Dorsolateral prefrontal cortex (tissue), 122 donors: ENCODE measurements at places on chromosomes 6 and 20.

- DNase-seq, result no peak
These were observed 143.1 kb upstream of the GJE1 start for GRCh38 chr6:141989706-141989959.

- DNase-seq, result no peak
These were observed 185.7 kb downstream of the TFAP2B start for GRCh38 chr6:51004380-51004779.

DNA sequence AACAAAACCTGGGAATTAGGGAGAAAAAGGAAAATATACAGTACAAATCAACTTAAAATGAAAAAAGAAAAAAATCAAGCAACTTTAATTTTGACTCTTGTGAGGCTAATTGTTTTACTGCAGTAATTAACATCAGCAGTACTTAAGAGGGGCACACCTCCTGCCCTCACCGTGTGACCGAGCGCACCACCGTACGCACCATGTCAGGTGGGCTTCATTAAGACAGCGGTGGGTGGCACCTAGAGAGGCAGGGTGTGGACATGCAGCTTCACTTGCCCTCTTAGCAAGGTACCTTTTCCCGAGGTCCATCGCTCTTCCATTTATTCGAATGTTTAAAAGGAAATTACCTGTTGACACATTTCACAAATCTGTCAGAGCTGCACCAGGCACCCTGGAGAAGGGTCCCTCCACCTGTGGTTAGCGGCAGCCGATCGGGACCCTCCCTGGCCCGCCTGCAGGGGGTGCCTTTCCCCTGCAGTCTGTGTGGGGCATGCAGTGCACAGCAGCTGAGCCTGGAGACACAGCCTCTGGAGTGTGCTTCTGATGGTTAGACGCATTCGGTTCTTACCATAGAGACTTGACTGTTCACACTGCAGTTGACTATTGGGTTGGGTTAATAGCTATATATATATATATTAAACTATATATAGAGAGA lies 184.1 kb downstream of the TMEM242 start:
- no peak for DNase-seq

GRCh38 chr6:105192707-105193465 lies 13.1 kb upstream of the POPDC3 start:
- no peak for DNase-seq

GRCh38 chr6:35425284-35425683 lies 26.9 kb upstream of the FANCE start:
- no peak for DNase-seq

DNA sequence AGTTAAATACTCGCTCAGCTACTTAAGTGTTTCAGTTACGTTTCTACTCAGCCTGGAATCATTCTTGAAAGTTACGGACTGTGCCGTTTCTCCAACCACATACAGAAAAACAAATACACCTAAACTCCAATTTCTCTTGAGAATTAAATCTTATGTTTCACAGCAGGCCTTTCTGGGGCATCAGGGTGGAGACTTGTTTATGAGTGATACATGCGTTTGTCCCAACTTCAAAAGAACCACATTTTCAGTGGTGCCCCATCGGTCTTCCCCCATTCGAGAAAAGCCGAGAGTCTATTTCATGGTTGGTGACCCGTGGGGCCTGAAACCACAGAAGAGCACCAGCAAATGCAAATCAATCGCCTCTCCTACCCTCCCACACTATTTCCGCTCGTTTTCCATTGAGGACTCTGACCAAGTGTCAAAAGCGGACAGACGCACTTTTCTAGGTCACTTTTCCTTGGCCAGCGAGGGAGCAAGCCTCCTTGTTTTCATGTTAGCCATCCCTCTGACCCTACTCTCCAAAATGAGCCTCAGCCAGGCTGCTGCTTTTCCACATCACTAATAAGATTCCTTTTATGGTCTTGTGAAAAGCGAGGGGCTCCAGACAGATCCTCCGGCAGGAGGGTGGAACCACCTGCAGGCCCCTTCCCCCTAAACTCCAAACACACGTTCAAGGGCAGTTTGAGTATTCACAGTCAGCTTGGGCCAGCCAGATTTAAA lies 3.1 kb downstream of the JAG1 start:
- DNase-seq, result no peak

DNA sequence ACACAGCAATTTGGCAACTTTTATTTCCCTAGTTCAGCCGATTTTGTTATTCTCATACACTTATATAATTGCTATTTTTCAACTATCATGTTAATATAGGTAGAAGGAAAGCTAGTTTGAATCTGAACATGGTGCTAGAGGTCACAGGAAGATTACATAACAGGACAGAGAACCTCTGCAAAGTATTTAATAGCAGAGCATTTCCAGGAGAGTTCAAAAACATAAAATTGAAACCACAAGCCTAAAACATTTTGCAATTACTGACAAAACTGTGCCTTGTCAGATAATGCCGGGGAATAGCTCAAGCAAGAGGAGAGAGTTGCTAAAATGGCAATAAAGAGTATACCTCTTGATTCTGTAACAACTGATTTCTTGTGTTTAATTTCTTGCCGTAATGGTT lies 70.8 kb downstream of the TFAP2B start:
- no peak for DNase-seq

DNA sequence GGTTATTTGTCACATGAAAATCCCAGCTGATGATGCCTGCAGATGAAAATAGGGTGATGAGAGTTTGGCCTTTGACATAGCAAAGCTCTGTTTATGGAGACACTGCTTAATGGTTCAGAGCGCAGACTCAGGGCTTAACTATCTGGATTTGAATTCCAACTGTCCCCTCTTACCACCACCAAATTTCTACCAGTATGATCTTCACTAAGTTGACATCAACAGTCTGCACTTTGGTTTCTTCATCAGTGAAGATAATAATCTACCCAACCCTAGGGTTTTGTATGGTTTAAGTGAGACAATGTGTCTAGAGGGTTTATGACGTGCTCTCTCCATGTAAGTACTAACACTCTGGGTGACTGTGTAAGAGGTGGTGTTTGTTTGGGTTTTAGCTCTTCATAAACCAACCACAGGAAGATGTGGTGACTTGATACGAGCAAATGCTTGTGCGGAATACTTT lies 151.4 kb upstream of the TNFAIP3 start:
- no peak for DNase-seq

- DNase-seq, result peak; percentile 35
These were observed 261.4 kb upstream of the JARID2 start for GRCh38 chr6:14984519-14984853.

GRCh38 chr6:11324453-11325015 lies 92.1 kb upstream of the NEDD9 start:
- DNase-seq, result no peak

GRCh38 chr6:79011940-79012339 lies 66.1 kb downstream of the PHIP start:
- no peak for DNase-seq

DNA sequence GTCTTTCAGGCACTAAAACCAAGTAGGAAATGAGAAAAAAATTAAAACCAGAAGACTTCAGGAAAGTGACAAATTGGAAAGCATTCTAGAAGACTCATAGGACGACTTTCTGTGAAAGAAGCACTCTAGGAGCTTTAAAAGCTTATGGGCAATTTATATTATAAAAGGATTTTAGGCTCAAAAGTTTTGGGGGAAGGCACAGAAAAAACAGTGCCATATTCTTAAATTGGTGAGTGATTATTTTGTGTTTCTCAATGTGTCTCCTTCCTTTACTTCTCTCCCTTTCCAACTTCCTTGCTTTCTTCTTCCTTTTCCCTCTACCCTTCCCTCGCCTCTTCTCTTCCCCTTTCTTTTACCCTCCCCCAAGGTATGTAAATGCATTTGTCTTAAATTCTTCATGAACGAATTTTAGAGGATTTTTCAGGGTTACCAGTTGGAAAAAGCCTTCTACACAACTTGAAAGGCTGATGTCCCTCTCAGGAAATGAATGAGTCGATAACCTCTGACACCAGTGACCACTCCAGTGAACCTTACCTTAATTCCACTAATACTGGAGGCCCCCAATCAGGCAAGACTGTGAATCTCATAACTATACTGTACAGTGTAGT lies 2.6 kb upstream of the LIN28B start:
- DNase-seq, result no peak

DNA sequence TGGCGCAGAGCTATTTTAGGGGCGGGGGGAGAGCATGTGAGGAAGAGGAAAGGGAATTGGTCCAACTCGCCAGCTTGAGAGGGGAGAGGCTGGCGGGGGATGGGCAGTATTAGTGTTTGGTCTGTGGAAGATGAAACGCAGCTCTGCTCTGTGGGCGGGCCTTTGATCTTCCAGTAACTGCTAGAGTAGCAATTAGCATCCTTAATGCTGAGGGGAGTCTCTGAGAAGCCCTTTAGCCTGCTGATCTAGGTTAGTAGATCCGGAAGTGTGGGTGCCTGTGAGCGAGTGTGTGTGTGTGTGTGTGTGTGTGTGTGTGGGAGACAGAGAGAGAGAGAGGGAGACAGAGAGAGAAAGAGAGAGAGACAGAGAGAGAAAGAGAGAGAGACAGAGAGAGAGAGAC lies 117.2 kb upstream of the BACH2 start:
- DNase-seq, result no peak

DNA sequence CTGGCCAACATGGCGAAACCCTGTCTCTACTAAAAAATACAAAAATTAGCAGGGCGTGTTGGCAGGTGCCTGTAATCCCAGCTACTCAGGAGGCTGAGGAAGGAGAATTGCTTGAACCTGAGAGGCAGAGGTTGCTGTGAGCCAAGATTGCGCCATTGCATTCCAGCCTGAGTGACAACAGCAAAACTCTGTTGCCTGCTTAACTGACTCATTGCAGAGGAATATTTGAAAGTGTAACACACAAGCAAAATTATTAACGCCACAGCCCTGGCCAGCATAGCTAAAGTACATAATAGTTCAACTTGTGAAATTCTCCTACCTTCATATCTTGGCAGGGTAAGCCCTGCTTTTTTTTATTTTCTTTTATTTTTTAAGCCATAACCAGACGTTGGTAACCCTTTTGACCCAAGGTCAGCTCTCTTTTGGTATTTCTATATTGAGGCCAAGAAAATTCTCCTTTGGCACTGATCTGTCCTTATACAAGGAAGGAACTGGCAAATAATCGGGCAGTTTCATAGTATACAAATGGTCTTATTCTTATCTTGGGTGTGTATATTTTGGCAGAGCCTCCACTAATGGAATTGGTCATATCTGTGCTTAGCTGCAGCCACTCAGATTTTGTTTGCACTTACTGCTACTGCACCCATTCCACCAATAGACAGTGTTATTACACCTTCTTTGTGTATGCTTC lies 4.0 kb upstream of the ADGRF5 start:
- DNase-seq, result no peak

GRCh38 chr6:166402582-166403277 lies 20.0 kb upstream of the MPC1 start:
- DNase-seq, result peak; percentile 1

GRCh38 chr6:21831521-21832291 lies 238.2 kb downstream of the SOX4 start:
- DNase-seq, result no peak

GRCh38 chr6:112576423-112576822 lies 229.3 kb downstream of the RFPL4B start:
- DNase-seq, result no peak

DNA sequence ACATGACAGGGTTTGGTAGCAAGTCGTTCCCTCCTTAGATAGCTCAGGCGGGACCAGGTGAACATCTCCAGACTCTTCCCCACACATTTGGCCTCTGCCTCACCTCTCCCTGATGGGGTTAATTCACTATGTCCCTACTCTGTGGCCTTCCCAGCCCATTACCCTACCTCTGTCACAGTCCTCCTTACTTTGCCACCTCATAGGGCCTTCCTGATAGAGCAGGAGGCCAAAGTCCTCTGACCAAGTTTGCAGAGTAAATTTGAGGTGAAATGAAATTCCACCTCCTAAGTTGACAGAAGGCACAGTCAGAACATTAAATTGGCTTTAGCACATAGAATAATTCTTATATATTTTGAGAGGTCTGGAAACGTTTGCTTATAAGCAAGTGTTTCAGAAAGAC lies 53.1 kb upstream of the ARMC2 start:
- DNase-seq, result no peak

- DNase-seq, result no peak
These were observed 52.5 kb downstream of the RBL1 start for GRCh38 chr20:37042986-37043972.

GRCh38 chr6:88982720-88983119 lies 19.3 kb upstream of the RNGTT start:
- no peak for DNase-seq

DNA sequence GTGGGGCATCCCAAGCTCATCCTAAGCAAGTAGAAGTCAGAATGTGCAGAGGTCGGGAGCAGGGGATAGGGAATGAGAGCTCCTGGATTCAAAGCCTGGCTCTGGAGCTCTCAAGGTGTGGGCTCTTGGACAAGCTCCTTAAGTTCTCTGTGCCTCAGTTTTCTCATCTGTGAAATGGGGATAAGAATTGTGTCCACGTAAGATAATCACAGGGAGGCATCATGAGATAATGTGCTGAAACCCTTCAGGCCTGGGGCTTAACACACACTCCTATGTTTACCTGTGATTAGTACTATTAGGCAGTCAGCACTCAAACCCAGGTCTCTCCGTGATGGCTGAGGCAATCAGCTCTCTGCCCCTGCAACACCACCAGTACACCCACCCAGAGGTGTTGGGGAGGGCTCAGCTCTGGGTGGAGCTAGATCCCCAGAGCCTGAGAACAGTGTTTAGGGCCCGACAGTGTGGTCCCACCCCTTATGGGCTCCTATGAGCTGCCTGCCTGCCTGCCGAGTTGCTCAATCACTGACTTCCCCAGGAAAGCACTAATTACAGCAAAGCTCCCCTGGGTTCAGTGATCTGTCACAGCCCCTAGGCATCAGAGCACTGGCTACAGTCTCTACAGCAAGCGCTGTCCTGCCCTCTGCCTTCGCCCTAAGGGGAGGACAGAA lies 6.3 kb upstream of the SIRPA start:
- no peak for DNase-seq

- no peak for DNase-seq
These were observed 1.4 kb upstream of the NRN1 start for GRCh38 chr6:6008089-6008647.

DNA sequence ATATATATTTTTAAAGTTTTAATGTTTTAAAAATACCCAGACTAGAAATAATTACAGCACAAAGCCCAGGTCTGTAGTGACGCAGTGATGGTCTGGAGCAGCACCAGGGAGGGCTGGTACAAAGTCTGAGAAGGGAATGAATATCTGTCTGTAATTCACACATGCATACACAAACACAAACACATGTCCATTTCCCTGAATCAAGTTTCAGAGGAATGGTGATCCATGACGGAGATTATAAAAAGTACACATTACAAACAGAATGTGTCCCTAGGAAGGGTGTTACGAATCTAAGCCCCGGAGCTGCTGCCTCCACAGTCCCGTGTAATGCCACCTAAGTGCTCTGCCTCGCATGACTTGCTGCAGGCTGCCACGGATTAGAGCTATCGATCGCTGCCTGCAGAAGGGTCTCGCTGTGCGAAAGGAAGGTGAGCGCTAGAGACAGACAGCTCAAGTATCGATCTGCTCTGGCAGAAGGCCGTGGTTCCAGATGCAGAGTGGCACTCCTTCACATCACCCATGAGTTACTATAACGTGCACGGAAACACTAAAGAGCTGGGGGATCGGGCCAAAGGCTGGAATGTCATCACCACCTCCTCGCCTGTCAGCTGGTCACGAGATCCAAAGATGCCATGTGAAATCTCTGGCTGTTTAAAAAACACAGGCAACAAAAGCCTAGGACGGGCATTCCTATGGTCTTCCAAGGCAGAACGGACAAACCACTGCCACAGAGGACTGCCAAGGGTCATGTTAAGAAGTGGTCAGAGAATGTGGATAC lies 87.1 kb downstream of the INSM1 start:
- no peak for DNase-seq
